ENCODE measurements at places on chromosomes 4 and X.

- no peak for DNase-seq
Observed at GRCh38 chr4:101265816-101266172, 81.5 kb downstream of the PPP3CA start.

DNA sequence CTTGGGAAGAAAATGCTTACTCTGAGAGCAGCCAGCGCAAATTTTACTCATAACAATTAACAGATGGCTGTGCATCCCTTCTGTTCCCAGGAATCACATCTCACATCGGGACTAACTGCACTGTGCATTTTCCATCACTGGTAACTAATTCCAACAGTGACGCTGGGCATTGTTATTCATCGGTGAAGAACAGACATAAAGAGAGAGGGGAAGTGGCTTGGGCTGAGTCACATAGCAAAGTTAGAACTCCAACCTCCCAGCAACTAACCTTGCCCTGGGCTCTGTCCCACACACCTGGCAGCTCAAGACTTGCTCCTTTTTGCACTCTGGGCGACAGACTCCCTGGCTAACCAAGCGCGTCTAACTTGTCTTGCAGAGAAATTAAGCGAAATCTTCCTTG is 6.4 kb upstream of the LONRF3 start:
- no peak for DNase-seq

DNA sequence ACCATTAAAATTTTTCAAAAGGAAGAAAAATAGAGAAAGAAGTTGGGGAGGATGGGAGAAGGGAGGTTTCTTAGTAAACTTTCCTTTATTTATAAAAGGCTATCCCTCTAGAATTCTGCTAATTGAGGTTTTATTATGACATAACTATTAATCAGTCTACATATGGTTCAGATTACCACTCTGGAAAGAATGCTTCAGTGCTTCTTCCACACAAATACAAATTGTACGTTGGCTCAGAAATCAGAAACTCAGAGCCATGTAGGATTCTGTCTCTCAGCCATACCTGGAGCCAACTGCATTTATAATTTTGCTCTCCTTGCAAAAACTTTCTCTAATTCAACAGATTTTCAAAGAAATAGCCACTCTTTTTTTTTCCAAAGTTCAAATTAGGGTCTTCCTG is 37.1 kb downstream of the SRPX start:
- no peak for DNase-seq

GRCh38 chrX:32153585-32153984 is 1057.8 kb downstream of the DMD start:
- DNase-seq = no peak

DNA sequence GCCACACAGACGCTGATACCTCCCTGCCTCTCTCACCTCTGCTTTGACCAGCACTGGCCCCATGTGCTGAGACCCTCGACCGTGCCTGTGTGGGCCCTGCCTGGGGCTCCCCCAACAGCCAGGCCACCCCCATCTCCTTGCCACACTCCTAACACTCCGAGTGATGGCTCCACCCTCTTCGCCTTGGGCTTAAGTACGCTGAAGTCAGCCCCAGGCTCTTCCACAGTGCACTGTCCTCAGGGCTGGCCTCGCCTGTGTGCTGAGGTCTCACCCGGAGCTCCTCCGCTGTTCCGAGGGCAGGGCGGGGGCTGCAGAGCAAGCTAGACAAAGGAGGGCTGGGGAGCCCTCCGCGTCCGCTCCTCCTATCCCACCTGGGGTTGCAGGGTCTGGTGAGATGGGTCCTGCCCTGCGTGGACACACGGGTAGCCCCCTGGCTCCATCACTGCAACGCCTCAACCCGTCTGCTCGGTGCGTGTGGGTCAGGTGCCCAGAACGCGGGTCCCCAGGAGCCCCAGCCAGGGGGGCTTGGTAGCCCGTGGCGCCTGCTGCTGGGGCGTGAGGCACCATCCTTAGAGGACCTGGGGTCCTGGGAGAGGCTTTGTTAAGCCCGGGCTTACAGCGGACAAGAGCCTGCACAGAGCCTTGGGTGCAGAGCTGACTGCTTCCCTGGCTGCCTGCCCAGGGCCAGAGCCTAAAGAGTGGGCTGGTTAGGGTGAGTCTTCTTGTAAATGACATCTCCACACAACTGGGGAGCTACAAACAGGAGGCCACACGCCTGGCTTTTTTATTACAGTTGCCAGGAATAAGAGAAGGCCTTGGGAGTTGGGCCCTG is 42.6 kb upstream of the NKX1-1 start:
- DNase-seq = no peak

DNA sequence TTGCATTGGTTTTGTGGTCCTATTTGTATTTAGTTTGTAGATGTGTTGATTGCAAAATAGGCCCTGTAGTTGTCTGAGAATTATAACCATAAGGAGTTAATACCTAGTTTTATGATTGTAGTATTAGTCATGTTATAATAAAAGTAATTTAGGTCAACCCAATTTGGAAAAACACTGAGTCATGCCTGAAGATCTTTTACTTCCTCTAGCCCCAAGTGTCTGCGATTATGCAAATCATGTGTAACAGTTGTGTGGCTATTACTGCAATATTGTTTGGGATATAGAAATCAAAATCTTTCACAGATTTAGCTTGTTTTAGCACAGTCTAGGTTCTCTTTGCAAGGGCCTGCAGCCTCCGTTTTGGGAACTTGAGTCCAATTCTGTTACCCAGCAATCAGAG is 12.6 kb downstream of the SRD5A3 start:
- DNase-seq = no peak

- no peak for DNase-seq
Observed at GRCh38 chr4:119498527-119498926, 130.1 kb downstream of the PDE5A start.

DNA sequence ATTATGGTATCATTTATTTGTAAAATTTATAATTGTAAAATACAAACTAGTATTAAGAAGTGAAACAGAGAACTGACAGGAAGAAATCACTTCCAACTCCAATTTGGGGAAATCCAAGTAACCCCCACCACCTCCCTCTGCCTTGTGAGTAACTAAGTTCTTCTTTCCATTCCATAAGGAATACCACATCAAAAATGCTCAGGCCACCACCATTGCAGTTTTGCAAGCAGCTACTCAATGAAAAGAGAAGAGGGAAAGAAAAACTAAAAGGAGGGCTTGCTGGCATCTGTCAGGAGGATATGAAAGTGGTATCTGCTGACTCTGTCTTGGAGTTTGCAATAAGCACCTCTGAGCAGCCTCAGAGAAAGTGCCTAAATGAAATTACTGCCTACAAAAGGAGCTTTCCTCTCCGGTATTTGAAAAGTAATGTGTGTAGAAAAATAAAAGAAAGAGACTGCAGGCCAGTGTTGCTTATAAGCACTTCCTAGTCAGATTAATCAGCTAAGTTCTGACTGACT is 228.7 kb downstream of the OPHN1 start:
- DNase-seq = no peak

GRCh38 chrX:145003443-145003842 is 243.9 kb upstream of the SPANXN1 start:
- DNase-seq = no peak

- no peak for DNase-seq
Observed at GRCh38 chr4:188606635-188607034, 467.4 kb downstream of the TRIML1 start.

DNA sequence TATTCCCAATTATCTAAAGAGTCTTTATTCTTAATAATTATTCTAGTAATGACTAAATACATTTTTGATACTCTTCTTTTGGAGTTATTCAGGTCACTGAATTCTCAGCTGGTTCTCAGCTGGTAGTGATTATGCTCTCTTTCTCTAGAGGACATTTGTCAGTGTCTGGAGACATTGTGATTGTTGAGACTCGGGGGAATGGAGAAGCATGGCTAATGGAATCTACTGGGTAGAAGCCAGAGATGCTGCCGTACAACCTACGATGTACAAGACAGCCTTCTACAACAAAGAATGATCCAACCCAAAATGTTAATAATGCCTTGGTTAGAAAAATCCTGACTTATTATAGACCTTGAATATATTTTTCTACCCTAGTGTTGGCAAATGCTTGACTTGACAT is 149.2 kb upstream of the ANKRD50 start:
- DNase-seq = no peak

DNA sequence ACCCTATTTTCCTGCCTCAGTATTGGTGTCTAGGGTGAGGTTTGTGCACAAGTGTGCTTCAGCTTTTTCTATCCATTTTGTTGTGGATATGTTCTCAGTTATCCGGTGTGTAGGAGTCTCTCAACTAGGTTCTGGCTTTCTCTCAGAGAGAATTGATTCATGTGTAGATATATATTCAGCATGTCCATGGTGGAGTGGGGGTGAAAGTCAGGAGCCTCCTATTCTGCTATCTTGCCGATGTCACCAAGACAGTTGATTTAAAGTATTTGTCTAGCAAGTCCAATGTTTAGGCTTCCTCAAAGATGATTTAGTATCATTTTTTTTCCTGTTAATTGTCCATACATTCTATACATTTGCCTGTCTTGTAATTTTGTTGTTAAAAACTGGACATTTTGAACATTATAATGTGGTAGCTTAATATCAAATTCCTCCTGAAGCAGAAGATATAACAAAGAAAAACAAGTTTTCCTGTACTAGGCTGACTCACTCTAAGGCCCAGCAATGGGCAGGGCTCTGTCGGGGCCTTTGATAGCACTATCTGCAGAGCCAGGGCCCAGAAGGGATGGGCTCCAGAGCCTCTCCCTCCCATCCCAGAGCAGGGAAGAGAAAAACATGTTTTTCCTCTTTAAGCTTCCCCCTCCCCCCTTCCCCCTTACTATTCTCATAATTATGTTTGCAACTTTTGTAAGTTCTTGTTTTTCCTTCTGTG is 37.6 kb downstream of the GLUD2 start:
- DNase-seq = no peak

DNA sequence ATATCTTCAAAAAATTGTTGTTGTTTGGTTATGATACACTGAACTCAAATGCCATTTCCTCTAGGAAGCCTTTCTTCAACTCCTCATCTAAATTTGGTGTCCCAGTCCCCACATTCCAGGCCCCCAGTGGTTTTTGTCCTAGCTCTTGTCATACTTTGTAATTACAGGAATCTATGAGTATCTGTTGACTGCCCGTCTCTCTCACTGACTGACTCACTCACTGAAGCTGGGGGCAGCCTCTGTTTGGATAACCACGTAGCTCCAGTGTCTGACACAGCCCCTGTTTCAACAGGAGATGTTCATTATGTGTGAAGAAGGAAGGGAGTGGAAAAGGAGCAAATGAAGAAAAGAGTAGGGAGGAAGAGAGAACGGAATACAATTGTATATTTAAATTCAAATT is 284.1 kb upstream of the TENM3 start:
- no peak for DNase-seq

DNA sequence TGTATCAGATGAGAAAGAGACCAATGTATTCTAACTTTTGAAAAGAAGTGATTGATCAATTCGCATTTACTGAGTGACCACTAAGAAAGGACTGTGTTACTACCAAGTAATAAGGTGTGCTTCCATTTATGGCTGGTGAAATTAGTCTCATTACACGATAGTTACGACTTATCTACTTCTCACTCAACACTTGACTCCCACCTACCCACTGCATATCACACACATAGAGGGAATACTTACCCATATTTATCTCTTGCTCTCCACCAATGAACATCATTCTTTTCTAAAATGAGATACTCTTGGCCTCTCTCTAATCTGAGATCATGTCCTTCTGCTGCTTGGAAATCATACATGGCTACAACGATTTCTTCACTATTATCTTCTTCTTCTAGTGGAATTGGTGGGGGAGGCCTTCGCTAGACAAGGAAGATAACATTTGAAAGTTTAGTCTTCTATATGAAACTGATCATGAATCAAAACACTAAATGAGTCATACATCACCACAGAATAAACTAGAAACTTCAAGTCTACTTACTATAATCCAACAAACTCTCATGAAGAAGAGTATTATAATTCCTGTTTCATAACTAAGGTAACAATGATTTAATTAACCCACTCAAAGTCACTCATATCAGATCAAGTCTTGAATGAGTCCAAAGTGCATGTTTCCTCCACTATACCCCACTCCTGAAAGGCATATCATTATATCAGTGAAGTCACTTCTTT is 33.7 kb upstream of the TXK start:
- no peak for DNase-seq

DNA sequence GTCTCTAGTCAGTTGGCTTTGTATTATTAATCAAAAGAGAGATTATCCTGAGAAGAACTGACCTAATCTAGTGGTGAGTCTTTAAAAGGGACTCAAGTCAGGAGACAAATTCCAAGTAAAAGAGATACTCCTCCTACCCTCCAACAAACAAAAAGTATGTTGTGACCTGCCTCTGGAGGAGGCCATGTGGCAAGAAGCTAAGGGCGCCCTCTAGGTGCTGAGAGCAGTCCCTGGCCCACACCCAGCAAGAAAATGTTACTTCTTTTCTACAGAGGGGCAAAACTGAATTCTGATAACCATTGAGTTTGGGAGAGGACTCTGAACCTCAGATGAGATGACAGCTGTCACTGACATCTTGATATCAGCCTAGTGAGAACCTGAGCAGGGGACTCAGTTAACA is 953.6 kb upstream of the AGA start:
- no peak for DNase-seq

GRCh38 chrX:9659571-9660195 is 106.0 kb downstream of the GPR143 start:
- no peak for DNase-seq

DNA sequence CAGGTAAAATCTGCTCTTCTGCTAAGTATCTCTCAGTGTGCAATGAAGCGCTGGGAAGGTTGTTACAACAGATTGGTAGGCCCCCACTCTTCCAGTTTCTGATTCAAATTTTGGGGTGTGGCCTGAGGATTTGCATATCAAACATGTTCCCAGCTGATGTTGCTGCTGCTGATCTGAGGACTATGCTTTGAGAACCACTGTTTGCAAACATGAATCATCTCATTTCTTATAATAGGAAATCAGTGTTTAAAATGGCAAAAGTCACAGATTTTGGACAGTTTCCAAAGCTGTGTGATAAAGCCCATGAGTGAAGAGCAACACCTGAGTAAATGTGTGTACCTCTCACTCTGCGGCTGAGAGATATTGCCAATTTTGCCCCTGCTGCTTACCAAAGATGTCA is 36.2 kb upstream of the NDNF start:
- DNase-seq = no peak

DNA sequence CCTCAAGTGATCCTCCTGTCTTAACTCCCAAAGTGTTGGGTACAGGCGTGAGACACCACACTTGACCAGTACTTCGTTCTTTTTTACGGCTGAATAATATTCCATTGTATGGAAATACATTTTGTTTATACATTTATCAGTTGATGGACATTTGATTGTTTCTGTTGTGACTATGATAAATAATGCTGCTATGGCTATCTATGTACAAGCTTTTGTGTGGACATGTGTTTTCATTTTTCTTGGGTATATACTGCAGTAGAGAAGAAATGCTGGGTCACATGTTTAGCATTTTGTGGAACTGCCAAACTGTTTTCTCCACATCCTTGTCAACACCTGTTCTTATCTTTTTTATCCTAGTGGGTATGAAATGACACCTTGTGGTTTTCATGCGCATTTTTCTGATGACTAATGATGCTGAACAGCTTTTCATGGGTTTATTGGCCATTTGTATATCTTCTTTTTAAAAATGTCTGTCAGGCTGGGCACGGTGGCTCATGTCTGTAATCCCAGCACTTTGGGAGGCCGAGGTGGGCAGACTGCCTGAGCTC is 37.3 kb downstream of the SAT1 start:
- no peak for DNase-seq

- DNase-seq = no peak
Observed at GRCh38 chr4:187366530-187366929, 629.0 kb upstream of the ZFP42 start.

- DNase-seq = no peak
Observed at GRCh38 chr4:61545902-61546480, 345.9 kb downstream of the ADGRL3 start.

Data from memory B cell (primary cell).